Right atrium auricular region (tissue), 2 donors: ENCODE measurements at places on chromosomes 7 and 10. TPM values are rescaled to one million over a fixed set of nuclear protein-coding genes. Genes with fewer than 3 reads are reported as not detected.
A peak's percentile ranks its signal among the peaks of the same experiment; 100 is the strongest.

CYP17A1 gene
- total RNA-seq: 0.47 TPM

DNA sequence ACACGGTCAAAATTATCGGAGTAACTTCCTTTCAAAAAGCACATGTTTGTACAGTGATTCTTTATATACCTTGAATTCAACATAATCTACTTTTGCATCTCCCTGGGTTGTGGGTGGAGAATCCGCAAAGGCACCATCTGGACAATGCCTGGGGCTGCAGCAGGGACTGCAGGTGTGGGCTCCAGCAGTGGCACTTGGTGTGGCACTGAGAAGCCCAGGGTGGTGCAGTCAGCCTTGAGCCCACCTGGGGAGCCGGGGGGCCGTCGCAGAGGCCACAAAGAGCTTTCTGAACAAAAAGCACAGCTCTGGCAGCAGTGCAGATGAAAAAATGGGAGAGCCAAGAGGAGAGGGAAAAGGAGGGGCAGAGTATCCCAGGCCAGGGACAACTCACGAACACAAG lies 22.2 kb downstream of the PARD3 start:
- no peak overlapping the region for H3K4me3 ChIP-seq
- no peaks in the 10 kb centered on the region for H3K4me1 ChIP-seq
- no peak overlapping the region for H3K27ac ChIP-seq

MYL7 gene
- 49,235 TPM for total RNA-seq

GPR37 gene
- not detected for total RNA-seq

APBB1IP gene
- total RNA-seq: 1.4 TPM

PSTK gene
- total RNA-seq: 5.9 TPM

DNA sequence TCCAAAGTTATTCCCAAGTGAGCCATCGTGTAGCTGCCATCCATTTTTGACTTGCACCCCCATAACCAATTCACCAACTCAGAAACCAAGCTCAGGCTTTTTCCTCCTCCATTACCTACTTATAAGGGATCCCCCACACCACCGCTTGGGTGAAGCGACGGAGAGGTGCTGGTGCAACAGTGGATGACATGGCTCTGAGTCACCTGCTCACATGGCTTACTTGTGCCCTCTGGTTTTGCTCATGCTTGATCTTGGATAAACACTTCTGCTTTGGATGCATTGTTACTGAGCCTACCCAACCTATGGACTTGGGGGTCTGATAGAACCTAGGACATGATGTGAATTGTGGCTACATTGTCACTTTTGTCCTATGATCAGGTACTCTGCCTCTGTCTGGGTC lies 12.0 kb upstream of the AKR1B1 start:
- no peaks in the 10 kb centered on the region for H3K36me3 ChIP-seq
- H3K27me3 ChIP-seq: no peaks in the 10 kb centered on the region
- H3K4me1 ChIP-seq: no peaks in the 10 kb centered on the region

DNA sequence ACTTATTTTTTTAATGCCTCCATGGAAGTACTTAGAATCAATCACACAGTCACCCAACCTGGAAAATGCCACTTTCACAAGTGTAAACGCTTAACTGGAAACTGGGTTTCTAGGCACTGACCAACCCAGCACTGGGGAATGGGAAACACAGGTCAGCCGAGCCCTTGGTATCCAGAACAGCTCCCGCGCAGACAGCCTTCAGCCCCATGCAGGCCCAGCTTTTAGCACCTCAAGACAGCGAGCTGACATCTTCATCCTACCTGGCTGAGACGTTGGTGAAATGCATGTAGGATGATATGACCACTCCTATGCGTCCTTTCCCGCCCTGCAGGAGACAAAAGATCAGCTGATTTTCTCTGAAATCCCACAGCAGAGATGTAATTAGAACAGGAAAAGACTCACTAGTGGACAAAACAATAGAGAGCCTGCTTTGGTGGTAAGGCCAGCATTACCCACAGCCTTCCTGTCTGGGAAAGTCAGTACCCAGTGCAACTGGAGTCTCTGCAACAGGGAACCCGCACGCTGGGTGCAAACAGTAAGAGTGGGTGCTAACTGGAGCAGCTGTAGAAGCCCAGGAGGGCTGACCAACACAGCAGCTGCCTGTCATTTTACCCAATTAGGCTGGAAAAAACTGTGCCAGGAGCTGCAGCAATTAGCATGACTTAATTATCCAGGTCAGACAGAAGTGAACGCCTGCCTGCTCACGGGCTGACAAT lies 153.7 kb downstream of the TNS3 start:
- H3K4me3 ChIP-seq: no peak overlapping the region
- H3K4me1 ChIP-seq: no peaks in the 10 kb centered on the region
- peaks cover 14% of the 10 kb centered on the region for H3K36me3 ChIP-seq
- DNase-seq: no peak

- no peak overlapping the region for H3K4me3 ChIP-seq
Observed at GRCh38 chr10:100894033-100894432, 18.7 kb upstream of the SLF2 start.

SLC26A3 gene
- not detected for total RNA-seq

DNA sequence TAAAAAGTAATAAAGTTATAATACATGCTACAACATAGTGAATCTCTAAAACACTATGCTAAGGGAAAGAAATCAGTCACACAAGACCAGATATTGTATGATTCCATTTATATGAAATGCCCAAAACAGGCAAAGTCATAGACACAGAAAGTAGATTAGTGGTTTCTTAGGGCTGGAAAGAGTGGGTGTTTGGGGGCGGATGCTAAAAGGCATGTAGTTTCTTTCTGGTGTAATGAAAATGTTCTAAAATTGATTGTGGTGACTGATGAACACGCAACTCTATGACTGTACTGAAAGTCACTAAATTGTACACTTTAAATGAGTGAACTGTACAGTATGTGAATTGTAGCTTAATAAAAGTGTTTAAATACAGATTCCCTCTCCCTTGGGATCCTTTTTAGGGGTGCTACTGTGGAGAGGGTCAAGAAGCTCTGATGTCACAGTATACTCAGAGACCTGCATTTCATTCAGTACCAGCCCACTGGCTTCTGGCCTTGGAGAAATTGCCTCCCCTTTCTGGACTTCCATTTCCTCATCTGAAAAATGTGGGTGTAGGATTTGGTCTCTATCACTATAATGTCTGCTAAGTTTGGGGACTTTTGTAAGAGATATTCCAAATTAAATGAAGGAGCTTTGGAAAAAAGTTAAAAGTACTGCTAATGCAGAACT lies 46.4 kb downstream of the AOAH start:
- H3K27ac ChIP-seq: no peak overlapping the region
- no peaks in the 10 kb centered on the region for H3K27me3 ChIP-seq
- H3K36me3 ChIP-seq: no peaks in the 10 kb centered on the region
- DNase-seq: no peak

- H3K36me3 ChIP-seq: no peaks in the 10 kb centered on the region
- DNase-seq: no peak
- H3K27ac ChIP-seq: no peak overlapping the region
- H3K4me3 ChIP-seq: no peak overlapping the region
- no peaks in the 10 kb centered on the region for H3K27me3 ChIP-seq
Observed at GRCh38 chr10:120987359-120987758, 136.2 kb downstream of the WDR11 start.

SPDYE9 gene
- not detected for total RNA-seq

- no peaks in the 10 kb centered on the region for H3K36me3 ChIP-seq
- peak overlapping the region; percentile 56 for H3K27ac ChIP-seq
- H3K4me1 ChIP-seq: peaks cover 8% of the 10 kb centered on the region
- peak; percentile 66 for DNase-seq
Observed at GRCh38 chr10:46992803-46993561, 81.8 kb downstream of the PTPN20 start.

ADIRF gene
- 67.8 TPM for total RNA-seq

DNA sequence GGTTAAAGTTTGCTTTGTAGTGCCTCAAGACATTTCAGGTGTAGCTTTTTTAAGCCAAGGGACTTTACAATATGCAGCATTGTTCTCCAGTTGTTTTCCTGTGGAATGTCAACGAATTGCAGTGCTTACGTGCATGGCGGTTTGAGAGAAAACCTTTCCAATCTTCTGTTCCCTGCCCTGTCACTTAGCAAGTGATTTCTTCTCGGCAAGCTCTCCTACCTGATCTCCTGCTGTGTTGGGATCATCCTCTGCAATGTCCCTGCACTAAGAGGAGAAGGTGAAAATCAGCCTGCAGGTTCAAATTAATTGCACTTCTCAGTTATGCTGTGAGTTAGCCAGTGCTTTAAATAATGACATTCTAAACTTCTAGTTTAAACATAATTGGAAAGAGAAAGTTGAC lies 197.6 kb upstream of the FZD1 start:
- no peak overlapping the region for H3K27ac ChIP-seq
- H3K4me1 ChIP-seq: no peaks in the 10 kb centered on the region
- H3K4me3 ChIP-seq: no peak overlapping the region
- no peaks in the 10 kb centered on the region for H3K36me3 ChIP-seq

GRCh38 chr7:11516328-11516727 lies 315.7 kb downstream of the THSD7A start:
- no peak overlapping the region for H3K4me3 ChIP-seq
- DNase-seq: no peak
- no peaks in the 10 kb centered on the region for H3K4me1 ChIP-seq

GBF1 gene
- 38.9 TPM for total RNA-seq

- no peak overlapping the region for H3K27ac ChIP-seq
- H3K27me3 ChIP-seq: no peaks in the 10 kb centered on the region
- H3K36me3 ChIP-seq: no peaks in the 10 kb centered on the region
- H3K4me1 ChIP-seq: no peaks in the 10 kb centered on the region
Observed at GRCh38 chr7:40799493-40800403, 664.9 kb downstream of the SUGCT start.

DNA sequence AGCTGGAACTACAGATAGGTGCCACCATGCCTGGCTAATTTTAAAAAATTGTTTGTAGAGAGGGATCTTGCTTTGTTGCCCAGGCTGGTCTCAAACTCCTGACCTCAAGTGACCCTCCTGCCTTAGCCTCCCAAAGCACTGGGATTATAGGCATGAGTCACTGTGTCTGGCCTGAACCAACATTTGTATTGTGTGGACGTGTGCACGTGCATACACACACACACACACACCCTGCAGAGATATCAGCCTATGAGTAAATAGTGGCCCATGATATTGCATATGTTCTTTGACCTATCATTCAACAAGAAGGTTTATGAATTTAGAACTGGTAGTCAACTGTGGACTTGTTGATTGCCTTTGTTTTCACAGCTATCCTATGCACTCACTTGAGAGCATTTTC lies 161.6 kb downstream of the BAMBI start:
- no peaks in the 10 kb centered on the region for H3K36me3 ChIP-seq
- no peak for DNase-seq
- peaks cover 31% of the 10 kb centered on the region for H3K4me1 ChIP-seq
- H3K27ac ChIP-seq: peak overlapping the region; percentile 88
- H3K27me3 ChIP-seq: no peaks in the 10 kb centered on the region
- no peak overlapping the region for H3K4me3 ChIP-seq

- no peak for DNase-seq
- H3K27me3 ChIP-seq: no peaks in the 10 kb centered on the region
- no peak overlapping the region for H3K4me3 ChIP-seq
- peak overlapping the region; percentile 89 for H3K27ac ChIP-seq
- H3K36me3 ChIP-seq: no peaks in the 10 kb centered on the region
- H3K4me1 ChIP-seq: no peaks in the 10 kb centered on the region
Observed at GRCh38 chr10:60123668-60124067, 217.3 kb upstream of the CCDC6 start.

SUN3 gene
- total RNA-seq: not detected

DNA sequence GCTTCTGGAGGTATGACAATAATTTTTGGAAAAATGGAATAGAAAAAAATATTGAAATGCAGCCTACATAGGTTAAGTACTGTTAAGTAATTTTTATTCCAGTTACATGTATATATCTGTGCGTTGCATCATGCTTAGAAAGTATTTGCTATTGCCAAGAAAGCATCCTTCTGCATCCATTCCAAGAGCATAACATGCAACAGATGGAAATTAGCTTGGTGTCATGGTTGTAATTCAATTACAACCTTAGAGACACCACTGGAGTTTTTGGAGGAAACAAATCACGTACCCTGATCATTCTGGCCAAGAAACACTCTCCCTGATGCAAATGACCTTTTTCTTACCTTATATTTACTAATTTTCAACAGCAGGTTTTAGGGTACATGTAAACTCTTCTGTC lies 1.7 kb downstream of the AKR1B1 start:
- H3K27ac ChIP-seq: no peak overlapping the region
- no peak for DNase-seq
- no peak overlapping the region for H3K4me3 ChIP-seq
- H3K27me3 ChIP-seq: no peaks in the 10 kb centered on the region

- no peak overlapping the region for H3K4me3 ChIP-seq
- H3K27me3 ChIP-seq: no peaks in the 10 kb centered on the region
- H3K4me1 ChIP-seq: peaks cover 13% of the 10 kb centered on the region
- no peak overlapping the region for H3K27ac ChIP-seq
Observed at GRCh38 chr7:25834050-25834449, 317.9 kb upstream of the NFE2L3 start.
